A172 (cell line): ENCODE measurements at places on chromosomes 3 and 15. TPM values are rescaled to one million over a fixed set of nuclear protein-coding genes. Genes with fewer than 3 reads are reported as not detected.

MESP2 gene
- not detected in 2 replicates for total RNA-seq

AQR gene
- 23.8 and 29.3 TPM in 2 replicates for total RNA-seq

XPC gene
- 28.4 and 32.2 TPM in 2 replicates for total RNA-seq

EPB42 gene
- not detected in 2 replicates for total RNA-seq

- DNase-seq, result no peak
These were observed 22.3 kb downstream of the CTSH start for GRCh38 chr15:78922527-78922926.

DNA sequence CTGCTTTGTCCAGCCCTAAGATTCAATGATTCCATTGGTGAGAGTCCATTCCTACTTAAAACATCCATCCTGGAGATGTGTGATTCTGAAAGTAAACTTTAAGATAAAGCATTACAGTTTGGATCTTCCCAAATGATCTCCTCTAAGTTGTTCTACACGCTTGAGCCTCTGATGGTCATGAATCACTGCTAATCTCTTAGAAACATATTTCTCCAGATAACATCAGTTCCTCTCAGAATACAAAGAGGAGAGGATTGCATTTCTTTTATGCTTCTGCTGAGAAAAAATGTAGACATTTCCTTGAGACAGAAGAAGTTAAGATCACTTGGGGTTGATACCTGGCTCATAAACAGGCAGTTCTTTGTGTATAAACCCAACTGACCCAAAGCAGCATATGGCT, 281.2 kb upstream of the DPH6 start:
- no peak for DNase-seq

DYNLT2B gene
- total RNA-seq, result 15.8 and 32.6 TPM in 2 replicates

- peak; percentile 68 for DNase-seq
These were observed 62.8 kb upstream of the CMTM8 start for GRCh38 chr3:32175607-32176197.

DNA sequence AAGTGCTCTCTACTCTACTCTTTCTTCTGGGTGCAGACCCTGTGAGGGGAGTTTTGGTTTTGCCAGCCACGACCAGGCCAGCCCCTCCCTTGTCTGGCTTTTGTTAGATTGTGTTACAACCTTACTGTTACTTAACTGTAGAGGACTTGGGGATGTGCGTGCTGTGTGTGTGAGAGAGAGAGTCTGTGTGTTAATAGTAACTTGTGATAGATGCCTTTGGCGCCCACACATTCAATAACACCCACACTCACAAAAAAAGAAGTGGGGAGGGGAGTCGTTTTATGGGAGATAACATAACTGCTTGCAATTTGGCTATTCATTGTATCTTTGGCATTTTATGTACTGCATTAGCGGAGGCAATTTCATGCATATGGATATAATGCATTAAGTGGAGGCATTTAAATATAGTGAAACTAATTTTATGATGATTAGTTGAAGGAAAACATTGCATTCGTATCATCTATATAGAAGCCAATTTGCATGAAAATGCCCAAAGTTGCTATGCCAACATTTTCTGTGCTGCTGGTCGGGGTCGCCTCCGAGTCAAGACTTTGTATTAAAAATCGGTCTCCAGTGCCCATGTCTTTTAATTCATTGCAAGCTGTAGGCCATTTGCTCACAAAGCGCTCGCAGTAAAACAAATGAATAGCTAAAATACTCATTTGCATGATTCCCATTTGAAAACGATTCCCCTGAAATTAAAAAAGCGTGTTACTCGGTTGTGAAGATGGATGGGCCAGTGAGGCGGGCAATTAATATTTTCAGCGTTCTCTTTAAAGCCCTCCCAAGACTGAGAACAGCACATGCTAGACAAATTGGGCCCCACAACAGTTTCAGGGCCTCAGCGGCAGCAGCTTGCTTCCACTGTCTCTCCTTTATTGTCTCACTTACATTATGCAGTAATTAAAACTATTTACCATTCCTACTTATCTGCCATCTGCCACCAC, 158.5 kb upstream of the SMAD3 start:
- no peak for DNase-seq

PPP1R14D gene
- total RNA-seq, result not detected in 2 replicates

GRCh38 chr3:168455814-168456213, 360.1 kb upstream of the GOLIM4 start:
- DNase-seq, result no peak

- no peak for DNase-seq
These were observed 7.0 kb upstream of the LRCH3 start for GRCh38 chr3:197784019-197784585.

RASL12 gene
- not detected in 2 replicates for total RNA-seq

GRCh38 chr3:12894629-12895028, 53.3 kb upstream of the RPL32 start:
- no peak for DNase-seq

- DNase-seq, result peak; percentile 56
These were observed 9.6 kb upstream of the TAGLN3 start for GRCh38 chr3:111989061-111989678.

EEF1AKMT4 gene
- 7.8 and 8.2 TPM in 2 replicates for total RNA-seq

SEMA6D gene
- total RNA-seq, result not detected in 2 replicates

- DNase-seq, result no peak
These were observed 57.8 kb upstream of the FAM3D start for GRCh38 chr3:58724336-58724735.

DNA sequence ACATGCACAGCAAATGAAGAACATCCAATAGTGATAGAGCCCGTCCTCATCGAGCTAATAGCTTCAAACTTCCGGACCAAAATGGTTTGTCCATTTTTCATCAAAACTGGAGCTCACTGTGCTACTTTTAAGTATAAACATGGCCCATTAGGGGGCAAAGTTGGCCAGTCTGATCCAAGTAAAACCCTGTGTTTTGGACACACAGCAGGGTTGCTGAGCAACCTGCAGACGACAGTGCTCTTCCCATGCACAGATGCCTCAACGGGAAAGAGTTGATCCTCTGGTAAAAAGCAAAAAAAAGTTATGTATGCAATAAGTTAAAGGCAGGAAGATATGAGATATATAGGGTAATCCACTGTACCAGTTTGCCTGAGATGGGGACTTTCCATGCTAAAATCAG, 244.0 kb upstream of the THBS1 start:
- no peak for DNase-seq

COLQ gene
- total RNA-seq, result not detected in 2 replicates

TOP2B gene
- 131 and 152 TPM in 2 replicates for total RNA-seq

DNA sequence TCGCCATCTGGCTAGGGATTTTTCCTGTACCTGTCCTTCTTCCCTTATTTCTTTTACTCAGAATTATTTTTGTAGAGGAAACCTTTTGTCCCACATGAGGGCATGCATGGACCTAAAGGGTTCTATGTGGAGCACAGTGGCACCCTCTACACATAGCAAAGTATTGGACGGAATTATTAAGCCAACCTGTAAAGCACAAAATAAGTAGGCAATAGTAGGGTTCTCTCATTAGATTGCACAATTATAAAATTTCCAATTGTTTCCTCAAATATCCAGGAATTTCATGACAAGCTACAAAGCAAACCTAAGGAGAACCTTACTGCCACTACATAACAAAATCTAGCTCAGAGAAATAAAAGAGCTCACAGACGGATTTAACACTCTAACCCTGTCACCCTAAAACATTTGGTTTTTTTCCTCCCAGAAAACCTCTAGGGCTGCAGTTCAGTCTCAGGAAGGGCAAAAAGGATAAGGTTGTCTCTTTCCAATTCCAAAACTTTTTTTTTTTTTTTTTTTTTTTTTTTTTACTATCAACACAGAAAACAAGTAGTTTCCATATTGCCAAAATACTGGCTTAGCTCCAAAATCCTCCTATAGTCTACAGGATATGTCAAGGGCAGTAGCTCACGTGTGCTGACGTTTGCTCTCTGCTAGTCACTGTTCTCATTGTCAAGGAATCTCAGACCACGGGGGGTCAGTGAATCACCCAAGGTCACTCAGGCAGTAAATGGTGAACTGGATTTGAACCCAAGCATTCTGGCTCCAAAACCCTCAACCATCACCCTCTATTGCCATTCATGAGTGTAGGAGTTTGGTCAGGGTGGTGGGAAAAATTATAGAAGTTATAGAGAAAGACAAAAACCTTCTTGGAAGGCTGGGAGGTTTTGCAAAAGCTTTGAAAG, 52.3 kb downstream of the NCEH1 start:
- peak; percentile 100 for DNase-seq

GRCh38 chr3:46759239-46760167, 41.8 kb upstream of the PRSS50 start:
- DNase-seq, result no peak

GRCh38 chr15:22961762-22962161, 18.4 kb downstream of the CYFIP1 start:
- no peak for DNase-seq

CA12 gene
- 0.45 and 1.3 TPM in 2 replicates for total RNA-seq

LMCD1 gene
- 3.9 and 8.4 TPM in 2 replicates for total RNA-seq

DNA sequence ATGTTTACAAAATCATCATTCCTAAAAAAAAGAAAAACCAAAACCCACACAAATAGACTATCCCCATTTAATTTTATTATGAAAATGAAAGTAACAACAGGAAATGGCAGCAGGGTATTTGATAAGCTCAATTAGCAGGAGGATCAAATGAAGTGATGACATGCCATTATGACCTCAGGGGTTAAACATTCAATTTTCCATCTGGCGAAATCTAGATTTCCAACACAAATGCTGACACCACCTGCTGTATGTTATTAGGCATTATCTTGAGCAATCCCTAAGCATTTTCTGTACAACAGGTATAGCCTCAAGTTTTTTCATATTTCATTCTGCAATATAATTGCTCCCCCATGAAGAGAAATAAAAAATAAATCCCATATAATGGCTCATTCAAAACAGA, 57.1 kb downstream of the SHQ1 start:
- no peak for DNase-seq

GRCh38 chr3:61638741-61639140, 77.4 kb downstream of the PTPRG start:
- no peak for DNase-seq

GRCh38 chr3:135272026-135272669, 477.1 kb downstream of the EPHB1 start:
- DNase-seq, result no peak

ZBTB20 gene
- total RNA-seq, result 7.5 and 13.0 TPM in 2 replicates

RTP3 gene
- not detected in 2 replicates for total RNA-seq

- DNase-seq, result no peak
These were observed 3.1 kb downstream of the PARP3 start for GRCh38 chr3:51945031-51945840.

- no peak for DNase-seq
These were observed 43.4 kb downstream of the ST3GAL6 start for GRCh38 chr3:98806521-98806920.

SEMA3B gene
- 22.9 and 26.3 TPM in 2 replicates for total RNA-seq

- no peak for DNase-seq
These were observed 677.8 kb downstream of the NTRK3 start for GRCh38 chr15:87578776-87579175.

DNA sequence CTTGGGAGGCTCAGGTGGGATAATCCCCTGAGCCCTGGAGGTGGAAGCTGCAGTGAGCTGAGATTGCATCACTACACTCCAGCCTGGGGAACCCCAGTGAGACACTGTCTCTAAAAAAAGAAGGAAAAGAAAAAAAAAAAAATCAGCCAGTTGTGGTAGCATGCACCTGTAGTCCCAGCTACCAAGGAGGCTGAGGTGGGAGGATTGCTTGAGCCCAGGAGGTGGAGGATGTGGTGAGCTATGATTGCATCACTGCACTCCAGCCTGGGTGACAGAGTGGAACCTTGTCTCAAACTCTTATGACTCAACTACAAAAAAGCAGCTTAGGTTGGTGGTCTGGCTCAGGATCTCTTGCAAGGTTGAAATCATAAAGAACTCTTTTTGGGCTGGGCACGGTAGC, 19.3 kb upstream of the GPX1 start:
- DNase-seq, result peak; percentile 76

- DNase-seq, result no peak
These were observed 328.0 kb upstream of the CDIN1 start for GRCh38 chr15:36251450-36251849.

DNA sequence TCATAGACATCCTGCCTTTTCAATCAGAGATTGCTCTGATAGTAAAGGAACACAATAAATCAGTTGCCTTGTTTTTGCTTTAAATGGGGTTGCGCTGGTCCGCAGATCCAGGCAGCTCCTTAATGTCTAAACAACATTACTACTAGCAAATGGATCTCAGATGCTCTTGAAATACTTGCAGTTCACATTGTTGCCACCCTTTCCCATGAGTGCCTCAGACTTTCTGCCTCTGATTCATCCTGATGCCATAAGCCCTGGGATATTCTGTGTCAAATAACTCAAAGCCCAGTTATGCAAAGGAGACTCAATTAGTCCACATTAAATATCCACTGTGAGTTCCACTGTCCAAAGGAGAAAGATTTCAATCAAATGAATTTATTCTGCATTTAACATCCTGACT, 196.7 kb downstream of the PLCH1 start:
- DNase-seq, result peak; percentile 18

KNSTRN gene
- total RNA-seq, result 117 and 130 TPM in 2 replicates

DNA sequence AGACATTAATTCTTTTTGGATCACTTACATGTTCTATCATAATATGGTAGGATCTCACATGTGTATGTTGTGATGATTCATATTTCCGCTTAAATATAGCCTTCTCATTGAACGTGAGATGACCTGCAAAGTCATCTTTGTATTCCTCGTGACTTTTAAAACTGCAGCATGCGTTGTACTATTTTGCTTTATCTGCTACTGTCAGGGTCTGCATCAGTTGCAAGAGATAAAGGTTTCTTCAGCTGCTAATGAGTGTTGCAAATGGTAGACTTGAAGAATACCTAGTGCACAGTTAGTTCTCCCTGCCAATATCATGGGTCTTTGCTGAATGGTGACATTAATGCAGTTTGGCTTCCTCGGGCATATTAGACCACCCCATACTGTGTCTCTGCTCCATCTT, 31.8 kb downstream of the REC114 start:
- no peak for DNase-seq

- no peak for DNase-seq
These were observed 6.0 kb downstream of the IP6K1 start for GRCh38 chr3:49780080-49780974.

DNA sequence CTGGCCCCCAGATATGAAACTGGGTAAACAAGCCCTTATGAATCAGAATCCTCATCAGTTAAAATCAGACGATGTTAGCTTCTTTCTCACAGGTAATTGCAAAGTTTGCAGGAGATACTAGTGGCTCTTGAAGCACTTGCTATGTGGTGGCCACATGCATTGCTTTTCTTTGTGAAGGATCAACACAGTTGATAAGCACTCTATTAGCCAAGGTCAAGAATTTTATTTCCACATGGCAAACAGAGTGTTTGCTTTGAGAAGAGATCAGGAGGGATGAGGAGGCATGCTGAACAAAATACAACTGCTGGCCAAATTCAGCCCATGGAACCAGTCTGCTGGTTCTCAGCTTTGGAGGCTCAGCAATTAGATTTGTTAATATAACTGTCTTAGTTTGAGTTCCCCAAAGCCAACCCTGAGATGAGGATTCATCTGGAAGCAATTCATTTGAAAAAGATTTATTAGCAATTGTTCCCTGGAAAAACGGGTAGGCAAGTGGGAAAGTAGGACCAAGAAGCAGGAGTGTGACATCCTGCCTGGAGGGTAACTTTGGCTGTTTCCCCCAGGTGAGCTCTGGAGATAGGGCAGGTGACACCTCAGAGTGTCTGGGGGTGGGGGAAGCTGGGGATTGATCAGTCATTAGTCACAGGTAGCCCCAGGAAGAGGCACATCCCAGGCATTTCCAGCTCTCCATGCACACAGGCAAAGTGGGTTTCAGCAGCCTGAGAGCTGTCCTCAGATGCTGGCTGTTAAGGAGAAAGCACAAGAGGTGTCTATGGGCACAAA, 180.3 kb downstream of the ABHD5 start:
- no peak for DNase-seq

- no peak for DNase-seq
These were observed 861.9 kb upstream of the ARPP21 start for GRCh38 chr3:34777386-34777785.

- DNase-seq, result no peak
These were observed 41.0 kb upstream of the COPB2 start for GRCh38 chr3:139430493-139430892.
